ENCODE measurements at places on chromosomes 12 and 14.

DNA sequence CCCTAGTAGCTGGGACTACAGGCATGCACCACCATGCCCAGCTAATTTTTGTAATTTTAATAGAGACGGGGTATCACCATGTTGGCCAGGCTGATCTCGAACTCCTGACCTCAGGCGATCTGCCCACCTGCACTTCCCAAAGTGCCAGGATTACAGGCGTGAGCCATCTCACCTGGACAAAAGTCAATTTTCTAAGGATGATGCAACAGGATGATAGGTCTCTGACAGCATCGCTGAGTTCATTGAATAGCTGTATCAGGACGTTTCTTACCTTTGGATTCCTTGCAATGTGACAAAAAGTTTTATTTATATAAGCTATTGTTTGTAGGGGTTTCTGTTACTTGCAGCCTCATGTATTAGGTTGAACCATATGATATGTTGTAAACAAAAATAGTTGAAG, 55.5 kb upstream of the PCED1B start:
- no peak for DNase-seq

GRCh38 chr12:132316497-132317232, 12.7 kb downstream of the GALNT9 start:
- no peak for DNase-seq

DNA sequence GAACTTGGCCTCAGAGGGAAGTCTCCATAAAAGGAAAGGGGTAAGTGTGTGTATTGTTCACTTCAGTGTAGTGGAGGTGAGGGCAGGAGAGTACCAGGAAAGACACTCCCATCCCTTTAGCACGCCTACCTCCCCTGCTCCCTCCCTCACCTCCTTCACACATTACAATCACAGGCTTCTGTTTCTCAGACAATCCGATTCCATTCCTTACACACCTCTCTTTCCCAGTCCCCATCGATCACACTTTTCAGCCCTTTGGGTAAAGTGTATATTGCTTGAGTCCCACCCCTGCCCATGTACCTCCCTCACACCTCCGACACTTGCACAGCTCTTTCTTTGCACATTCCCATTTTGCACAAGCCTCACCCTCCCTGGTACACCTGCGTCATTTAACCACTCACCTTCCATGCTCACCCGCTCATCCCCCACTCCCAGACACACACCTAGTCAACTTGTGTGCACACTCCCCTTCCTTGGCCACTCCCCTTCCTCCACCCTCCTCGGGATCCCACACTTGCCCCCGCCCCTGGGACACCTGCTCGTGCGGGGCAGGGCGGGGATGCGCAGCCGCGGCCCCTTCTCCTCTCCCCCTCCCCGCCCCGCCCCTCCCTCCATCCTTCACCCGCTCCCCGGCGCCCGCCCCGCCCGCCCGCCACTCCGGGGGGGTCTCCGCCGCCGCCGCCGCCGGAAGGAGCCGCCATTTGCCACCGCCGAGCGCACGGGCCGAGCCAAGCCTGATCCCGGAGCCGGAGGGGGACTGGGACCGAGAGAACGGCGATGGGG, at the start of gene MARCHF9:
MARCHF9 (plus strand) TSS at position 693 of the 783 bp plus-strand sequence. CDS start 426 bp downstream, outside the sequence.
- peak; percentile 83 for DNase-seq

GRCh38 chr12:94762259-94762942, 112.0 kb upstream of the TMCC3 start:
- no peak for DNase-seq

- DNase-seq, result no peak
Measured at GRCh38 chr14:58560208-58560607, 77.6 kb upstream of the DACT1 start.

- no peak for DNase-seq
Measured at GRCh38 chr12:92049403-92049802, 96.2 kb downstream of the BTG1 start.

DNA sequence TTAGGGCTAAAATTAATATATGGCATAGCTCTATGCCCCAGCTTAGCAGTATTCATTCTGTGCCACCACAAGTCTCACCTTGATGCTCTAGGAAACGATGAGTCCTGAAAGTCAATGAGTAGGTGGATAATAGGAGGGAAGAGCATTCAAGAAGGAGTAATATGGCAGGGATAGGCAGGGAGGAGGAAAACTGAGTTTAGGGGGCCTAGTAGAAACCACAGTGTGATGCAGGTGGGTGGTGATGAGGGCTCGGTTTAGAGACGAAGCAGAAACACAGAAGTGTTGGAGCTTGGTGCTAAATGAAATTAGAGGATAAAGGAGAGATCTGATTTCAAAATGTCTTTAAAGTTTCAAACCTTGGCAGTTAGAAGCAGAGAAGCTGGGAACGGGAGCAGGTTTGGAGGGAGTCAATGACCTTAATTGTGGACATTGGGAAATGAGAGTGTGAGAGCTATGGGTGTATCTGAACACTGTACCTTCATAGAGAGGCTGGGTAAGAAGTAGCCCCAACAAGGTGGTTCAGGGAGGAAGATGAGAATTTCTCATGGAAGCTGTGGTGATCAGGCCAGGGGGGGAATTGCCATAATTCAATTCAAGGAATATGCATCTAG, 144.7 kb upstream of the CPSF6 start:
- DNase-seq, result no peak

DNA sequence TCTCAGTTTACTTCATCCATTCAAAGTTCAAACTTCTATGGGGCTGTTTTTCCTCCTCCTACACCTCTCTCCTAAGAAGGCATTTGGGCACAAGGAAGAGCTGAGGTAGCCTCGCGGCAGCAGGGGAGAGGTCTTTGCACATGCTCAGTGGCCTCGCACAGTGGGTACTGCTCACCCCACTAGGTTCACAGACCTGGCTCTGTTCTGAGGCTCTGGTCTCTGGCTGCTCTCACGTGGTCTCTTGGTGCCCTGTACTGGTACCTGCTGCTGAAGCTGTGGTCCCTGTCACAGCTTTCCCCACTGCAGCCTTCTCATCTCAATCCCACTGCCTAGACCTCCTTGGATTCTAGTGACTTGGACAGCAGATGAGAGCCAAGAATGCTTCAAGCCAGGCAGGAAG, 134.7 kb upstream of the CRY1 start:
- no peak for DNase-seq

DNA sequence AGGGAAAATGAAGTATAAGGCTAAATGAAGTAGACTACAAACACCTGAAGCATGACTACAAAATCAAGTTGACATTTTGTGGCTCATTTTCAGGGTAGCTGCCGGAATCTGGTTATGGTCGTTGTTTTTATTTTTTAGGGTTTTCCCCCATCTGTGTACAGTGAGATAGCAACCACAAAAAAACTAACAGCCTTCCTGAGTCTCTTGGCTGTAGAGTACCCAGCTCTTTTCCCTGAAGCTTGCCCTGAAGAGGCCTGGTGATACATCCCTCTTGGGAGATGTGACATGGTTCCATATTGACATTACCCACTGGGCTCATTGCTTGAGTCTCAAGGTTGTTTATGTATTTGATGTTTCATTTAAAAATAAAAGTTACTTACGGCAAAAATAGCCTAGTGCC, 424.0 kb downstream of the ZFP36L1 start:
- no peak for DNase-seq

GRCh38 chr12:95637010-95637409, 85.7 kb upstream of the USP44 start:
- DNase-seq, result no peak

DNA sequence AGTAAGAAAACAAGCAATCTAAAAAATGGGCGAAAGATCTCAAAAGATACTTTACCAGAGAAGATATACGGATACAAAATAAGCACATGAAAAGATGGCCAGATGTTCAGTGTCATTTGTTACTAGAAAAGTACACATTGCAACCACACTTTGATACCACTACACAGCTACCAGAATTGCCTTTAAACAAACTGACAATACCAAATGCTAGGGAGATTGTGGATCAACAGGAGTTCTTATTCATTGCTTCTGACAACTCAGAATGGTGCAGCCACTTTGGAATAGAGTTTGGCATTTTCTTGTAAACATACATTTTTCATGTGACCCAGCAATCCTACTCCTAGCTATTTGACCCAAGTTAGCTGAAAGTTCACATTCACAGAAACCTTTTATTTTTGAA, 136.3 kb downstream of the FUT8 start:
- DNase-seq, result no peak

DNA sequence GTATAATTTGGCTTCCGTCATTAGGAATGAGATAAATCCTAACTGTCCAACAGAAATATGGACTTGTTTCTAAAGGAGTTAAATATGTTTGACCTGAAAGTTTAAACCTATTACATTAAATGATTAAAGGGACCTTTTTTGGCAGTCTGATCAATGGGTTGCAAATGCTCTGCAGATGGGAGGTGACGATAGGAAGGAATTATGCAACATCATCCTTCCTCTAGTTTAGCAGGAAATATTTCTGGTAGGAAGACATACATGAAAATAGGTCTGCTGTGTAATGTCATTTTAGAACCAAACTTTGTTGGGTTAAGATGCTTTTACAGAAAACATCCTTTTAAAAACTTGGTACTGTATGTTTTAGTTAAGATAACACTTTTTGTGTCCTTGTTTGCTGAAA, 2.6 kb downstream of the LRRC10 start:
- DNase-seq, result no peak

DNA sequence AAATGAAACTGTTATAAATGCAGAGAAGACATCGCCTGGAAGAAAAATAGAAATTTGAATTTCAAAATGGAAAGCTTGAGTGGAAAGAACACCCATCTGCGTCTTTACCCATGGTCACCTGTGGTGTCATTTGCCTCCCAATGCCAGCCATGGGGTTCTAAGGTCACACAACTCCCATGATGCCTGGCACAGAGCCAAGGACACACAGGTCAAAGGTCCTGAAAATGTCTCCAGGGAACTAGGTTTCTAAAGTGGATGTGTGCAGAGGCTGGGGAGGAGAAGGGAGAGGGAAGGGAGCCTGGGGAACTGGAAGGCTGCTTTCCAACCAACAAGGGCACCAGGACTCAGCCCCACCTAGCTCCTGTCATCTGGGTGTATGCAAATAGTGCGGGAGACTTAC, 724.0 kb upstream of the TMEM132C start:
- DNase-seq, result no peak

DNA sequence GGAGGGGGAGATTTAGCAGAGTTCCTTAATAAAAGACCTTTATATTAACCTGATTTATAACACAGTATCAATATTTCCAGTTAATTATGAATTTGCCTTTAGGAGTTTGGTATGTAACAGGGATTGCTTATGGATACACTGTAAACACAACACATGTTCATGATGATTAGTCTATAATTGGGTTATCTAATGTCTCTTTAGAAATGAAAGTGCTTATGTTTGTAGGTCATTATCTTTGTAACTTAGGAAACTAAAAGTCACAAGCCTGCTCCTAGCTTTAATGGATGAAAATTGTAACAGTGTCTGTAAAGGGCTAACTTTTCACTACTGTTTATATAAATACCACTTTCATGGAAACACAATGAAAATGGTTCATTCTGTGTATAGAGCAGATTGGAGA, 9.4 kb downstream of the PDE3A start:
- DNase-seq, result no peak

- DNase-seq, result no peak
Measured at GRCh38 chr14:65187421-65188049, 85.2 kb upstream of the MAX start.

DNA sequence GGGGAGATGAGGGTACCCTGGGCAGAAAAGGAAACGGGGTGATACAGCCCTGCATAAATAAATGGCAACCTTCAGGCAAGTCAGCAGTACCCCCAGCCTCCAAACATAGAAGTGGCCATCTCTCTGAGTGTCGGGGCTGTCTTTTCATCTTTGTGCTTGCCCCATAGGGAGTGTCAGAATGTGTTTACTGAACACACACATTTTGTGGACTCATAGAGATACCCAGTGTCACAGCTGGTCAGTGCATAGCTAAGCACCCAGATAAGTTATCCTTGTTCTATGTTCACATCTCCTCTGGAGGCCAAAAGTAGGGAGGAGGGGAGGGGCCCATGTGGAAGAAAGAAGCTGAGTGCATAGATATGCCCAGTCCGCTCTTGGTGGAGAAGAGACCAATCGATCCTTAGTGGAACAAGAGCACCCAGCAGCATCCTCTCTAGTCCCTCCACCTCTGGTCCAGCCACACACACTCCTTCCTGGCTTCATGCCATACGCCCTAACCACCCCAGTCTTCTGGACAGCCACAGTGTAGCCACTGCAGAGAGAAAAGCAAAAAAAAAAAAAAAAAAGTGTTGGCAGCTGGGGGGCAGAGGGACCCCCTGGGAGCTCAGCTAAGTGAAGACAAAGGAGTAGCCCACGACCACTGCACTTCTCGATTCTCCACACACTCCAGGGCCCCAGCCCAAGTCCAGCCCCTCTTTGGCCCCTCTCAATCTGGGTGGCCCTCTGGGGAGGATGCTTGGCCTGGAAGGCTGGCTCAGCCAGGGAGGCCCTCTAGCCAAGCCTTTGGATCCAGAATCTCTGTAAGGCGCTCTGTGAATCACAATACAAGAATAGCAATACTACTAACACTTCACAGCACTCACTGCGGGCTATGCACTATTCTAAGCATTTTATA, 2.6 kb downstream of the ITGA7 start:
- no peak for DNase-seq

DNA sequence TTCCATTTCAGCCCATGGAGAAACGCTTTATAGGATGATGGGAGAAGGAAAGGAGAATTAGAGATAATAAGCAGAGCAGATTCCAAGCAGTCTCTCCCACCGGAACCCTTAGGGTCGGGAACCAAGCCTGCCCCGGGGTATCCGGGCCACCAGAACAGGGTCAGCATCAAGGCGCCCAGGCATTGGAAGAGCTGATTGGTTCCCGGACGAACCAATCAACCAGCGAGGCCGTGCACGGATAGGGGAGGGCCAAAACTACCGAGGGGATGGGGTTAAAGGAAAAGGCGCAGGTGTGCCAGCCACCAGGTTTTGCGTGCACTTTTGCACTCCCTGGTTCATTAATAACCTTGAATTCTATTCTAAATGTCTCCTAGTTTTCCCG, 1.7 kb downstream of the PPM1H start:
- no peak for DNase-seq

GRCh38 chr14:62946221-62946620, 99.0 kb downstream of the KCNH5 start:
- no peak for DNase-seq

DNA sequence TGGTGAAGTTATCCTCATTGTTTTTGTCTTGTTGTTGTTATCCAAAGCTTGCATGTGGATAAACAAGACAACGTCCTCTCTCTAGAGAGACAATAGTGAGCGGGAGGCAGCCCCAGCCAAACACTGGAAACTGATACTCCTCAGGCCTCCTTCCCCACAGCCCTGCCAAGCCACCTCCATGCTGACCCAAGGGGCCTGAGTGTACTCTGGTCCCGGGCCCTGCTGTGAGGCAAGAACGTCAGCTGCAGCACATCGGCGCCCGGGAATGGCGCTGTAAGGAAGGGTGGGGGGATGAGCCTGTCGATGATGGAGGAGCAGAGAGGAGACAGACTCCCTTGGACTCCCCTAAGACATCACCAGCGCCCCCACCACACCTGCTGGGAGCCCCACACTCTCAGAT, 83.6 kb downstream of the ANO2 start:
- DNase-seq, result no peak
